ENCODE measurements at places on chromosomes 12 and 14. TPM values are rescaled to one million over a fixed set of nuclear protein-coding genes. Genes with fewer than 3 reads are reported as not detected.

Gene PPP2R5E
- total RNA-seq, result 18.5 TPM

Gene LETMD1
- 23.9 TPM for total RNA-seq

Gene JAG2
- total RNA-seq, result 96.3 TPM

Gene ASCL1
- total RNA-seq, result not detected

Gene A2M
- 31.1 TPM for total RNA-seq

Gene ZFYVE21
- 44.7 TPM for total RNA-seq

Gene OAS1
- total RNA-seq, result 4.9 TPM

Gene SMCO2
- total RNA-seq, result 0.36 TPM

Gene KLHL33
- total RNA-seq, result not detected

Gene ENDOU
- not detected for total RNA-seq

Gene TMBIM6
- 269 TPM for total RNA-seq

Gene SLCO1B3
- not detected for total RNA-seq
